ENCODE measurements at places on chromosomes 1 and 21.

GRCh38 chr1:20485527-20486456 lies at the start of gene CAMK2N1:
Gene CAMK2N1, minus strand, starts transcription at chr1:20486210. Its CDS starts 831 bp downstream, at chr1:20485379.
- DNase-seq = no peak

GRCh38 chr1:243842978-243843511 lies 7.0 kb downstream of the AKT3 start:
- DNase-seq = no peak

GRCh38 chr21:36767096-36767495 lies 68.2 kb downstream of the SIM2 start:
- DNase-seq = no peak

- DNase-seq = no peak
These were observed 72.5 kb upstream of the RAB3GAP2 start for GRCh38 chr1:220344745-220345144.

DNA sequence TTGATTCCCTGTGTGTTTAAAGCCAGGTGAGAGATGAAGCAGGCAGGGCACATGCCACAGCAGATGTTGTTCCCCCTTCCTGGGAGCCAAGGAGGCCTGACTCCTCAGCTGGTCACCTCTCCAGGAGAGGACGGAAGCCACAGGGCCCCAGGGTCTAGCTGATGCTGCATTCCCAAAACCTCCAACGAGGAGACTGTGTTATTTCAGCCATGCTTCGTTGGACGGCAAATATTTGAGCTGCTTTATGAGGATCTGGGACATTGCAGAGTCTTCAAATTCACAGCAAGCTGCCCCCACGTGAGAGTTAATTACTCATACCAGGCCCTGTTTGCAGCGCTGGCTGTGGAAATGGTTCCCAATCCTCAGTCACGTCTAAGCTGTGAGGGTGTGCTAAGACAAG lies 85.3 kb downstream of the CDC7 start:
- DNase-seq = no peak

DNA sequence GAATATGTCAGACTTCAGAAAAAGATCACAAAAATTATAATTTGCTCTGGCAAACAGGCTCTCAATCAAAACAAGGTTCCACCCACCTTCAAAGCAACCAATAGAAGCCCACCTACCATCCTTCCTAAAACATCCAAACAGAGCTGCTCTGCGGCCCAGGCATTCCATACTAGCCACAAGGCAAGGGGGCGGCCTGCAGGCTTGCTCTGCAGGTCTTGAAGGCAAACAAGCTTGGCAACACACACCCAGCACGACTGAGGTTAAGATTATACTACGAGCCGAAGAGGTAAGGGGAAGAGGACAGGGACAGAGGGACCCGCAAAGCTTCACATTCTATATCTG lies 207.3 kb downstream of the SLC45A1 start:
- DNase-seq = no peak

DNA sequence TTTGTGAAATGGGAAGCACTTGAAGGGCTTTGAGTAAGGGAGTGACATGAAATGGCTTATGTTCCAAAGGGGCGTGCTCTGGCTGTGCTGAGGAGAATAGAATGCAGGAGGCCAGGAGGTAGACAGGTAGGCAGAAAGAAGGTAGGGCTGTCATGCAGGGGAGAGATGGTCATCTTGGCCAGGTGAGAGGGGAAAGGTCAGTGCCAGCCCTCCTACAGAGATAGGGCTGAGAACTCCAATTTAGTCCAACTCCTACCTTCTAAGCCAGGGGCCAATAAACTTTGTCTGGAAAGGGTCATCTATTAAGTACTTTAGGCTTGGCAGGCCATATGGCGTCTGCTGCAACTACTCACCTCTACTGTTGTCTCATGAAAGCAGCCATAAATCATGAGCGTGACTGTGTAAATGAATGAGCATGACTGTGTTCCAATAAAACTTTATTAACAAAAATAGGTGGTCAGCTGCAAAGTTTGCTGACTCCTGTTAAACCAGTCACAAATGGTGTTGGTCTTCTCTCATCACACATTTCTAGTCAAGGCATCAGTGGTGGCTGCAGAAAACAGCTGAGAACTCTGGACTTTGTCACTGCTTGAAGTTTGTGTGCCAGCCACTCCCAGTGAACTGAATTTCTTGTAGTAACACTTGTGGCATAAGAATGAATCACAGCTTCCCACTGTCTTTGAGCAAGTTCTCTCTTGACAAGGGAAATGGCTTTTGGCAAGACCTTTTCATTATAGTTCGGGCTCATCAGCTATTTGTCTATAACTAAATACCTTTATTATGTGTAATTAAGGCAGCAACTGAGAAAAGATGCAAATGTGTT lies 32.0 kb upstream of the CD2 start:
- DNase-seq = no peak

DNA sequence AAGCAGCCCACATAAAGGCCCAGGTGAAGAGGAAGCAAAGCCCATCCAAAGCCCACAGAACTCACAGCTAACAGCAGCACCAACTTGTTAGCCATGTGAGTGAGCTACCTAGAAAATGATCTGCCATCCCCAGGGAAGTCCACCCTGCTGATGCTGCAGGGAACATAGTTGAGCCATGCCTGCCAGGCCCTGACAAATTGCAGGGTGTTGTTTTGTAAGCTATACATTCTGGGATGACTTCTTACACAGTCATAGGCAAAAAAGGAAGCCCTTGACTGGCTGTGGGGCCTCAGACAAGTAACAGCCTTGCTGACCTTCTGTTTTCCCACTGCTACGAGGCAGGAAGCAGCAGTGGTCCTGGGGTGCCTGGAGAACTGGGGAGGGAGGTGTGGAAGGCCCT lies 262.7 kb downstream of the MATN1 start:
- DNase-seq = no peak

DNA sequence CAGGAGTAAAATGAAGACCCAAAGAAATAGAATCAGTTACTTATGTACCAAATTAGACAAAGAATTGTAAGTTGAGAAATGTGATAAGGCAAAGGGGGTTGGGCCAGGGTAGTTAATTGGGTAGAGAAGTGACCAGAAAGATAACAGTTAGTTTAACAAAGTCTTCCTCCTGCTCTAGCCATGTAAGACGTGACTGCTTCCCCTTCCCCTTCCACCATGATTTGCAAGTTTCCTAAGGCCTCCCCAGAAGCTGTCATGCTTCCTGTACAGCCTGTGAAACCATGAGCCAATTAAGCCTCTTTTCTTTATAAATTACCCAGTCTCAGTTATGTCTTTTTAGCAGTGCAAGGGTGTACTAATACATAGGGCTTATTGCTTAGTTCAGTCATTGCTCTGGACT lies 142.0 kb upstream of the PDE4B start:
- DNase-seq = no peak

GRCh38 chr1:100631015-100631551 lies 88.5 kb upstream of the VCAM1 start:
- DNase-seq = no peak

- DNase-seq = no peak
These were observed 7.1 kb downstream of the GIPC2 start for GRCh38 chr1:78052685-78053405.

DNA sequence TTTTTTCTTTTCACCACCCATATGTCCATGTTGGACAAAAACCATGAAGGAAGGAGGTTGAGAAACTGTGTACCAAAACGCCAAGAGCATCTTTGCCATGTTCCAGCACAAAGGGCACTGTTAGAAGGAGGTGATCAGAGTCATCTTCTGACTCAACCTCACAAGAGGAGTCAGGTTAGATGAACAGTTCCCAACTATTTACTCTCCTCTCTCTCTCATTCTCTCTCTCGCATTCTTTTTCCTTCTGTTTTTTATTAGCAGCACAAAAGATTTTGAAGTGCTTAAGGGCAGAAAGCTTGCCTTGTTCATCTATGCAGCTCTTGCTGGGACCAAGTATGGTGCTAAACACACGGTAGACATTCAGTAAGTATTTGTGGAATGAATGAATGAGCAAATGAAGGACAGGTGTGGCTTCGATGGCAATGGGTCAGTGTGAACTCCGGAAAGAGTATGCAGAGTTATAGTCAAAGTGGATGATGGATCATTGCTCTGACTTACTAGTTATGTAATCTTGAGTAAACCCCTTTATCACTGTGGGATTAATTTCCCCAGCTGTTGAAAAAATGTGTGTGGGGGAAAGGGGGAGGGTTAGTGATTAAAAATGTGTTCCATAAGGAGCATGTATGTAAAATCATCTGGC lies 33.9 kb downstream of the DDR2 start:
- DNase-seq = no peak

- no peak for DNase-seq
These were observed at the start of gene KDM5B for GRCh38 chr1:202807926-202808757. Gene KDM5B, minus strand, starts transcription at chr1:202808421. Its CDS starts 116 bp downstream, at chr1:202808305.

GRCh38 chr1:201589186-201589585 lies 50.3 kb downstream of the NAV1 start:
- DNase-seq = no peak

GRCh38 chr1:115461526-115461925 lies 123.5 kb upstream of the NGF start:
- DNase-seq = no peak

- no peak for DNase-seq
These were observed 4.9 kb upstream of the FBXO28 start for GRCh38 chr1:224108991-224109390.

DNA sequence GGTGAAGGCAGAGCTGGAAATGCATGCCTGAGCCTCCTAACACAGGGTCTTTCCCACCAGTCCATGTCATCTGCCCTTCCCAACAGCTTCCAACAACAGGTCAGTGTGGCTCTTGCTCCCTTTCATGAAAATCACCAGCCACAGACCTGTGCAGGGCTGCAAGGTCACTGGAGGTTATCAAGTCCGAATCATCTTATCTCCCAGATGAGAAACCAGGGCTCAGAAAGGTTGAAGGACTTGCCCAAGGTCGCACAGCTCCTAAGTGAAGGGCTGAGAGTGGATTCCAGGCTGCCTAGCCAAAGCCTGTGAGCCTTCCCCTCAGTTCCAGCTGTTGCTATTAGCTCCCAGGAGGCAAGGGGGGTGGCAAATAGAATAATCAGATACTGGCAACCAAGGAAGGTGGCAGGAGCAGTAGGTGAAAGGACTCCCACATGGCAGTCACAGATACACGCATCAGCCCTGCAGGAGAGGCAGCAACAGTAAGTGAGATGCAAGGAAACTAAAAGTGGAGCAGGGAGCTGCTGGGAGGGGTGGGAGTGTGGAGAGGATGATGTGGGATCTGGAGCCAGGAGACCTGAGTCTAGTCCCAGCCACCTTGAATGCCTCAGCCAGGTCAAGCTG lies 74.2 kb downstream of the SSBP3 start:
- DNase-seq = no peak

DNA sequence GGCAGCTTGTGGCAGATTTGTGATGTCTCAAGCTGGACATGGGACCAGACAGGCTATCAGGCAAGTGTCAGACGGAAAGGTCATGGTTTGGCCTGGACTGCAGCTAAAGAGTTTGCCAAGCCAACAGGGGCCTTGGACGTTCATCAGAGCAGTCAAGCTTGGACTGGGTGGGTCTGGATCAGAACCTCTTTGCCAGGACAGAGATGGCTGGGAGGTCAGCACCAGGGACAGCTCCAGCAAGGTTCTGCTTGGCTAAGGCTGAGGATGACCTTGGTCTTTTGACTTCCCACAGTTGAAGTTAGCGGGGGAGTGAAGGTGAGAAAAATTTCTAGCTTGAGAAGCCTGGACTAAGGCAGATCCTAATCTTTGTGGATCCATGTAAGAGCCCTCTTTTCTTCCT lies 68.1 kb downstream of the GRIK3 start:
- no peak for DNase-seq

DNA sequence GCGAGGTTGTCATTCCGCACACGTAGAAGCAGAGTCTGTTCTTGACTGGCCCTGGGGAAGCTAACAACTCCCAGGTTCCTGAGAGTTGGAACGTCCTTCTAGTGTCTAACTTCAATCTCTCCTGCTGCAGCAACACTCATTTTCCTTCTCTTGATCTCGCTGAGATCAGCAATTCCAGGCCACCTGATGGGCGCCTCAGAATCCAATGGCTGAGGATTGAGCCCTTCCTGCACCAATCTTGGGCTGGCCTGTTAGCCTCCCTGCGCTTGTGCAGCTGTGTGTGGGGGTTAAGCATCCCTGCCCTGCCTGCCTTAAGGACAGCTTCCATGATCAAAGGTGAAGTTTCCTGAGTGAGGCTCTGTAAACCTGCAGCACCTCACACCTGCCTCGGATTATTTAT lies 87.9 kb downstream of the SYT2 start:
- no peak for DNase-seq

GRCh38 chr1:205948039-205948438 lies 4.8 kb upstream of the SLC26A9 start:
- no peak for DNase-seq

DNA sequence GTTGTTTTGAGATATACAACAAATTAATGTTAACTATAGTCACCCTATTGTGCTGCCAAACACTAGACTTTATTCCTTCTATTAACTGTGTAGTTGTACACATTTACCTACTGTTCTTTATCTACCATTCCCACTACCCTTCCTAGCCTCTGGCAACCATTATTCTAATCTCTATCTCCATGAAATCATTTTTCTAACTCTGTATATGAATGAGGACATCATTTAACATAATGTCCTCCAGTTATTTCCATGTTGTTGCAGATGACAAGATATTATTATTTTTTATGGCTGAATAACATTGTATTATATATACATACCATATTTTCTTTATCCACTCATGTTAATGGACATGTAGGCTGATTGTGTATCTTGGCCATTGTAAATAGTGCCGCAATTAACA lies 366.3 kb downstream of the TBX15 start:
- no peak for DNase-seq

GRCh38 chr1:193614275-193614674 lies 427.9 kb upstream of the B3GALT2 start:
- no peak for DNase-seq

- DNase-seq = no peak
These were observed 137.4 kb downstream of the FGGY start for GRCh38 chr1:59434336-59434735.

GRCh38 chr1:40257313-40257687 lies 736 bp upstream of the ZMPSTE24 start:
- DNase-seq = no peak

DNA sequence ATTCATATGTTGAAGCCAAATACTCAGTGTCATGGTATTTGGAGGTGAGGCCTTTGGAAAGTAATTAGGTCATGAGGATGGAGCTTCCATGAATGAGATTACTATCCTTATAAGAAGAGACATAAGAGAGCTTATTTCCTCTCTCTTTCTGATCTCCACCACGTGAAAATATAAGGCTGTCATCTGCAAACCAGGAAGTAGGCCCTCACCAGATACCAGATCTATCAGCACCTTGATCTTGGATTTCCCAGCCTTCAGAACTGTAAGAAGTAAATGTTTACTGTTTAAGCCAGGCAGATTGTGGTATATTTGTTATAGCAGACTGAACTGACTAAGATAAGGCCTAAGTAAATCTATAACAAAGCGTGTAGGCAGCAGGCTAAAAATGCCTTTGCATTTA lies 25.3 kb downstream of the RBM11 start:
- no peak for DNase-seq

GRCh38 chr1:20322825-20323612 lies 32.3 kb downstream of the VWA5B1 start:
- DNase-seq = no peak

Data from cortex of kidney (tissue), 1 donor.